Eye (tissue), 1 donor: ENCODE measurements at places on chromosomes 3 and 15.

DNA sequence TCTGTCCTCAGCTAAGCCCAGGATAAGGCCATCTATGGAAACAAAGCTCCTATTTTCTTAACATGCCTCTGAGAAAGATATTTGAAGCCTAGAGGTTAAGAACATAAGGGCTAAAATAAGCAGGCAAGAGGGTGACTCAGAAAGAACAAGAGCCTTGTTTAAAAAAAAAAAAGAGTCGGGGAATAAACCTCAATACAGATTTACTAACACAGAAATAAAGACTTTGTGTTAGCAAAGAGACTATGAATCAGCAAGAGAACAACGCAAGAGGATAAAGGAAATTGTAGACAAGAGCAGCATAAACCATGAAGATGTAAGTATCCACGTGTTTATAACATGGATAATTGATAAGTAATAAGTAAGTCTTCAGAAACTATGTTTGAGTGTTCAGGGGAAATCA is 36.0 kb downstream of the RAB27A start:
- DNase-seq: no peak

DNA sequence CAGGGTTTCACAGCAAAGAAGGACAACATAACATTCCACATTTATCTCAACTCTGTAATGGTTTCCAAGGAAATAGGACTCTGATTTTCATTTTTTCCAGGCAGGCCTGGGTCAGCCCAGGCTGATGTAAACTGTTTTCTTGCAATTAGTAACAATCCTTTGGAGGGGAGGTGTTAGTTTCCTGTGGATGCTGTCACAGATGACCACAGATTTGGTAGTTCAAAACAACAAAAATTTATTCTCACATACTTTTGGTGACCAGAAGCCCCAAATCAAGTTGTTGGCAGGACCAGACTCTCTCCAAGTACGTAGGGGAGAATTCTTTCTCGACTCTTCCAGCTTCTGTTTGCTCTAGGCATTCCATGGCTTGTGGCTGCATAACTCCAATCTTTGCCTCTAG is 88.0 kb downstream of the EDEM1 start:
- no peak for DNase-seq

DNA sequence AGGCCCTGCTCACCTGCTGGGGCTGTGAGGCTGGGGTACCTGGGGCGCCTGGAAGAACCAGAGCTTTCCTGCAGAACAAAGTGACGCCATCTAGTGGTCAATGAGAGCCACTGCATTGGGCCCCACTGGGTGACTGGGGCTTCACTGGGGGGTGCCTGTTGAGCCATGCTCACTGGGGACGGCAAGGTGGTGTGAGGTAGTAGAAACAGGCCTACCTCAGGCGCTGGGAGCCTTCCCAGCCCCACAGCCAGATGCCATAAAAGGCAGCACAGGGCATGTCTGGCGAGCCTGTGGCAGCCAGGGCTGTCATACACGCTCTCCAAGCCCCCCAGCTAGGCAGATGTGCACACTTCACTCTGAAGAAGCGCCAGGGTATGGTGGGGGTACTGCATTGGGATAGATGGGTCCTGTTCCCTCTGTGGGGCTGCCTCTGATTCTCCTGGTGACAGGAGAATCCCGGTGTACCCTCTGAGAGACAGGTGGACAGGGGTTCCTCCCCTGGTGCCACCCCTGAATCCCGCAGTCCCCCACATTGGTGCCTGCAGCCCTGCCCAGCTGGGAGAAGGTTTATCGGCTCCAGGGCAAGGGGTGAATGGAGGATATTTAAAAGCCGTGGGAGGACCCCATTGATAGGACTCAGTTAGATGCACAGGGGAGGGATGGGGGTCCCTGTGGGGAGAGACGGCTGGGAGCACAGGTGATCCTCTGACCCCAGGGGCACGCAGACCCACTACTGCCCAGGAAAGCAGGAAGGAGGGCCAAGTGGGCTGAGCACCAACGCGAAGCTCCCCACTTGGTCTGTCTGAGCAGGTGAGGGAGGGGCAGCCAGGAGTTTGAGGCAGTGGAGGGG is 178.8 kb downstream of the NSMCE3 start:
- peak; percentile 46 for DNase-seq

GRCh38 chr15:62781081-62781497 is 261.5 kb upstream of the TPM1 start:
- DNase-seq: no peak

DNA sequence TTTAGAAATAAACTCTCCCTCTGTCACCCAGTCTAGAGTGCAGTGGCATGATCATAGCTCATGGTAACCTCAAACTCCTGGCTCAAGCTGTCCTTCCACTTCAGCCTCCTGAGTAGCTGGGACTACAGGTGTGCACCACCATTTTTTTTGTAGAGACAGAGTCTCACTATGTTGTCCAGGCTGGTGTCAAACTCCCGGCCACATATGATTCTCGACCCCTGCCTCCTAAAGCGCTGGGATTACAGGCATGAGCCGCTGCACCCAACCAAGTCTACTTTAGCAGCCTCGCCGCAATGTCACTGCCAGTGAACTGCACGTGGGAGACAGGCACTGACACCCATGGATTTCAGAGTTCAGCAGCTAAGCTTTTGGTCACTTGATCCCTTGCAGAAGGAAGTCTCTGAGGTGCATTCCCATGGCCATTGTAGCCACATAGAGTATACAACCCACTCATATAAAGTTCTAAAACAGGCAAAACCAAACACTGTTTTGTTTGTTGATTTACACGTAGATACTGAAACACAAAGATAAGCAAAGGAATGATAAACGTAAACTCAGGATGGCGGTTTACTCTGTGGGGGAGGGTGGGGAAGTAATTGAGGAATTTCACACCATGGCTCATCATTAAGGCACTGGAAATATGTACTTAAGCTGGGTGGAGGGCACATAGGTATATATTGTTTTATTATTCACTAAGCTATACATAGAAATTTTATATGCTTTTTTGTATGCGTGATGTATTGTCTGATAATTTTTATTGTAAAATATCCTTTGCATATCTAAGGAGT is 115.0 kb downstream of the MEX3B start:
- no peak for DNase-seq

- peak; percentile 32 for DNase-seq
These were observed 2.0 kb upstream of the ST8SIA2 start for GRCh38 chr15:92391640-92392039.

DNA sequence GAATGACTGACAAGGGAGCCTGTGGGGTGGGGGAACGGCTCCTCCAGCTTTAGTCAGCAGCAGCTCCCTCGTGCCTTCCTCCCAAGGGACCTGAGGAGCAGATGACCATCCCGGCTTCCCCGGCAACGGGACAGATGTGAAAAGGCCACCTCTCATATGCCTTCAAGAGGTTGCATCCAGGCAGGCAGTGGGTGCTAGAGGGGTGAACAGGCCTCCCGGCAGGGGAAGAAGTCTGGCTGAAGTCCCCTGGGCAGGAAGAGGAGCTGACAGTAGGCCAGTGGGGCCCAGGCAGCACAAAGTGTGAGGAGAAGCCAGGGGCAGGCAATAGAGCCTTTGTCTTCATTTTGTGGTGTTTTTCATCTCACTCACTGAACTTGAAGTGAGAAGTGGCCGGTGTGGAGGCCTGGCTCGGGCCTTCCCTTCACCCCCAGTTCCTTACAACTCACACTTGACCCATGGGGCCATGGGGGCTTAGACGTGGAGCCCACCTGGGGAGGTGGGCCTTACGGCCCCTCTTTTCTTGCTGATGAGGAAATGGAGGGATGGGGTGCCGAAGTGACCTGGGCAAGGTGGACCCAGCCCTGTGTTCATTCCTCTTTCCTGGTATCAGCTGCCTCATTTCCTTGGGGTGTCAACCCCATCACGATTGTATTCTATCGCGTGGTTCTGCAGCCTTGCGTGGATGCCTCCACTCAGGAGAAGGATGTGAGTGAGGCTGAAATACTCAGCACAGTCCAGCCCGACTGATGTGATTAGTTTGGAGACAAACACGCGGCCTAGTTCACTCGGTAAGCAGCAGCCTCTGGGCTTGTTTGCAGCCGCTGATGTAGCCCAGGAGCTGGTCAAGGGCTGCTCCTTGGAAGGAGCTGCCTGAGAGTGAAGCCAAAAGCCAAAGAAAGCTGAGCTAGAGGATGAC is 115.5 kb upstream of the ALDH1A3 start:
- peak; percentile 28 for DNase-seq

GRCh38 chr15:58694641-58695398 is 54.7 kb downstream of the ADAM10 start:
- DNase-seq: no peak

DNA sequence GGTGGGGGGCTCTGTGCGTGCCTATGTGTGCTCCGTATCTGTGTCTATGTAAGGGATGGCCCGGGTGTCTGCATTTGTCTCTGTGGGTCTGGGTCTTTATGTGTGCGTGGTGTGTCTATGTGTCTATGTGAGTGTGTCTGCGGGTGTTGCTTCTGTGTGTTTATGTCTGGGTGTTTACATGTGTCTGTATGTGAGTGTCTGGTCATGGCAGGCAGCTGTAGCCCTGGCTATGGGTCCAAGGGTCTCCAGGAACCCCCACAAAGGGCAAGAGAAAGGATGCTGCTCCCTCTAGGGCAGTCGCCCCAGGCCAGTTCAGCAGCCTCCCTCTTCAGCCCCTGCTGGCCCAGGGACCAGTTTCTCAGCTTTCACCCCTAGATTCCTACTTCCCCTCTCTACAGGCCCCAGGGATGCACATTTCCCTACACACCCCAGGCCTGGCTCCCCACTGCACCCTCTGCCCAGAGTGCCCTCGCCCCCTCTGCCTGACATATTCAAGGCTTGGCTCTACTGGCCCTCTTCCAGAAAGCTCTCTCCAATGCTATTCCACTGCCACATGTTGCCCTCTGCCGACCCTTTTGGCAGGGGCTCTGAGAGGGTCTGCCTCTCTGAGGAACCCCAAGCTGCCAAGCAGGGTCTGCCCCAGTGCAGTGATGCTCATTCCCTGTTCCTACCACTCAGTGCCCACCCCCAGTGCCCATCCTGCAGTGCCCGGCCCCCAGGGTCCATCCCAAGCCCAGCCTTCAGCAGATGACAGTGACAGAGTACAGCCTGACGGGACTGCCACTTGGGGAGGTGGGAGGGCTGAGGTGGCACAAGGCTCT is 1.0 kb upstream of the MYL3 start:
- no peak for DNase-seq

GRCh38 chr3:44100298-44100695 is 141.4 kb upstream of the TOPAZ1 start:
- DNase-seq: no peak

- no peak for DNase-seq
These were observed 33.5 kb upstream of the PTPN23 start for GRCh38 chr3:47347217-47347801.

- DNase-seq: no peak
These were observed 357.6 kb downstream of the MCTP2 start for GRCh38 chr15:94588993-94589392.

DNA sequence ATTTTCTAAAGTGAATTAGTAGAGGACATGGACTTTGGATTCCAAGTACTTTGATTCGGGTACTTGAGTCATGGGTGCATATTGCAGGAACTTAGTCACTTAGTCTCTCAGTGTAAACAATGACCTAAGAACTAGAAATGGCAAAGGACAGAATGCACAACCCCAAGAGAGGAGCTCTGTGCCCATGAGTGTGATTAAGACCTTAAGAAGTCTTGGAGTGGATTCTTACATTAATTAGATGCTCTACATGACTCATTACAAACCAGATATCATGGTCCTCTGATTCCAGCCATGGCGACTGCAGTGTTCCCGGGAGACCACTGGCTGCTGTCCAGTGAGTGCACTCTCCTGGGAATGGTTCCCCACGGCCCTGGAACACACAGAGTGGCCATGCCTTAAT is 251.5 kb downstream of the GABRG3 start:
- DNase-seq: no peak

- no peak for DNase-seq
These were observed 6.8 kb downstream of the UBL7 start for GRCh38 chr15:74453925-74454763.

DNA sequence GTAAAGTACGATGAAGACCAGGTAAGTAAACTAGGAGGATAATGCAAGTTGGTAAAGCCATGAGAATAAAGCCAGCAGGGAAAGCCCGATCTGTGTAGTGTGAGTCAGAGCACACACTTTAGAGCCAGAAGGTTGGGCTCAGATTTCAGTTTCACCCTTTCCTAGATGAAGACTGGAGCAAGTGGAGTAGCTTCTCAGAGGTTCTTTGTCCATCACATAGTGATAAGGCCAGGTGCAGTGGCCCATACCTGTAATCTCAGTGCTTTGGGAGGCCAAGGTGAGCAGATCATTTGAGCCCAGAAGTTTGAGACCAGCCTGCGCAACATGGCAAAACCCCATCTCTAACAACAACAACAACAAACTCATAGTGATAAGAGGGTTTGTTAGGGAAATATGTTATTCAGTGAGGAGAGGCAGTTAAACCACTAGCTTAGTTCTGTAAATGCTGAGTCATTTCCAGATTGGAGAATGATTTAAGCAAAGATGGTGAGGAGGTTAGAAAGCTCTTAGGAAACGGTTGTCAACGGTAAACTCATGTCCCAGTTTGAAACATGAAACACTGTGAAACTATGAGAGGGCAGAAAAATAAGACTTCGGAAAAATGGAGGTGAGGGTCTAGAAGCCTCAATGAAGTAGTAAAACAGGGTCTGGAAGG is 39.0 kb downstream of the IL12A start:
- no peak for DNase-seq

GRCh38 chr3:148591525-148591924 is 106.2 kb upstream of the AGTR1 start:
- no peak for DNase-seq

DNA sequence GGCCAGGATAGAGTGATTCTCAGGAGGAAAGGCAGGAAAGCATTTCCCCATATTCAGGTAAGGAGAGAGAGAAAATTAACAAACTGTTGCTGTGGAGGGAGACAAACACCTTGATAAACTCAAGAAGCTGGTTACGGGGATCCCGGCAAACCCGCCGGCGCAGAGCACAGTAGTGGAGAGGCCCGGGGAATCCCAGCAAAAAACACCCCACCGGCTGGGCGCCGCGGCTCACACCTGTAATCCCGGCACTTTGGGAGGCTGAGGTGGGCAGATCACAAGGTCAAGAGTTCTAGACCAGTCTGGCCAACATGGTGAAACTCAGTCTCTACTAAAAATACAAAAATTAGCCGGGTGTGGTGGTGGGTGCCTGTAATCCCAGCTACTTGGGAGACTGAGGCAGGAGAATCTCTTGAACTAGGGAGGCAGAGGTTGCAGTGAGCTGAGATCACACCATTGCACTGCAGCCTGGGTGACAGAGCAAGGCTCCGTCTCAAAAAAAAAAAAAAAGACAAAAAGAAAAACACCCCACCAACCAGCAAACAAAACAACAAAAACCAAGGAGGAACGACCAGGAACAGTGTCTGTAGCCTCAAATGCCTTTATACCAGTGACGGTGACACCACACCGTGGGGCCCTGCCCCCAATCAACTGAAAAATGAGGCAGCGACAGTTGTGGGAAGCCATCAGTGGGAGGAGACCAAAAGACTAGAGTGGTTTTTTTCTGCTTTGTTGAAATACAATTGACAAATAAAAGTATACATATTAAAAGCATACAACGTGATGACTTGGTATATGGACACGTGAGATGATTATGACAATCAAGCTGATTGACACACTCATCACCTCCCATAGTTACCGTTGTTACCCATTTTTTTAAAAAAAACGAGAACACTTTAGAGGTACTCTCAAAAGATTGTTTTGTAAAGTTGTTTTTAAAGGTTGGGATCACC is 40.2 kb upstream of the IDH2 start:
- no peak for DNase-seq
